ENCODE measurements at places on chromosomes 7 and 10. TPM values are rescaled to one million over a fixed set of nuclear protein-coding genes. Genes with fewer than 3 reads are reported as not detected.

H2BK1 gene
- total RNA-seq = not detected

LRRD1 gene
- 0.92 TPM for total RNA-seq

C10orf90 gene
- 1.2 TPM for total RNA-seq

SERPINE1 gene
- 0.23 TPM for total RNA-seq

MALRD1 gene
- total RNA-seq = 5.8 TPM

UPK3BL1 gene
- 28.8 TPM for total RNA-seq

CCDC7 gene
- total RNA-seq = 170 TPM

FLNC gene
- total RNA-seq = 20.1 TPM

LBX1 gene
- not detected for total RNA-seq

MEOX2 gene
- total RNA-seq = 0.23 TPM

TET1 gene
- total RNA-seq = 33.7 TPM

STK31 gene
- 3.2 TPM for total RNA-seq
